ENCODE measurements at places on chromosomes 7 and 10.

DNA sequence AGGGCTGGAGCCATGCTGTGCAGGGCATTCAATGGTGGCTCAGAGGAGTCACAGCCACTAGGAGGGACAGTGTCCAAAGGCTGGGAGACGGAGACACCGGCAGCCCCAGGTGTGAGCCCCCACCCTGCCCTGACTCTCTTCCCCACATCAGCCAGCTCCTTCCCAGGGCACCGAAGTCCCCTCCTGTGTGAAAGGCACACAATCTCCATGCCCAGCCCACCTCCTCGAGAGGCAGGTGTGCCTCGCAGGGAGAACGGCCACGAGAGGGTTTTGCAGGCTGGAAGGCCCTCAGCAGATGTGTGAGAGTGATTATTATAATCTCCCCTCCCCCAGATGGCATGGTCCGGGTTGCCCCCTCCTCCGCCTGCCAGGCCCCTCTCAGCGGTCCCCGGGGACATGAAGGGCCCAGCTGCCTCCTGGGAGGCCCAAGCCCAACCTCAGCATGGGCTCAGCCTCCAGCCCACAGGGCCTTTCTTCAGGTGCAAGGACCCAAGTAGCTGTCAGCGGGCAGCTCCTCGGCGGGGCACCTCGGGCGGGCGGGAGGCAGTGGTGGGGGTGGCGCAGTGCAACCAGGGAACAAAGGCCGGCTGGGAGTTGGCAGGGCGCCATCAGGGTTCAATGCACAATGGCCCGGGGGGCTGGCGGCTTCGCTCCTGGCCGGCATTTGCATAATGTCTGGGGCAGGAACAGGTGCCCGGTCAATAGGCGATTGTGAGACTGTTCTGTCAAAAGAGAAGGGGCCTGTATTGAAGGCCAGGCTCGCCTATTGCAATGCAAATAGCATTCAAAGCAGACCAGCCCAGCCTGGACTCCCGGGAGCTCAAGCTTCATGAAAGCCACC, 155.3 kb upstream of the ZMIZ1 start:
- no peak for DNase-seq

- no peak for DNase-seq
These were observed 213.2 kb downstream of the ZMYND11 start for GRCh38 chr10:348456-348855.

- no peak for DNase-seq
These were observed 76.9 kb downstream of the CYP51A1 start for GRCh38 chr7:92057375-92057774.

GRCh38 chr10:42827201-42827600, 44.6 kb downstream of the BMS1 start:
- DNase-seq: no peak

- DNase-seq: no peak
These were observed 16.2 kb upstream of the TES start for GRCh38 chr7:116194115-116194514.

- DNase-seq: no peak
These were observed 1520.1 kb downstream of the REEP3 start for GRCh38 chr10:65041307-65041706.

GRCh38 chr10:46035923-46036849, 5.8 kb upstream of the NCOA4 start:
- no peak for DNase-seq

GRCh38 chr10:103621783-103622125, 128.2 kb downstream of the NEURL1 start:
- DNase-seq: no peak

DNA sequence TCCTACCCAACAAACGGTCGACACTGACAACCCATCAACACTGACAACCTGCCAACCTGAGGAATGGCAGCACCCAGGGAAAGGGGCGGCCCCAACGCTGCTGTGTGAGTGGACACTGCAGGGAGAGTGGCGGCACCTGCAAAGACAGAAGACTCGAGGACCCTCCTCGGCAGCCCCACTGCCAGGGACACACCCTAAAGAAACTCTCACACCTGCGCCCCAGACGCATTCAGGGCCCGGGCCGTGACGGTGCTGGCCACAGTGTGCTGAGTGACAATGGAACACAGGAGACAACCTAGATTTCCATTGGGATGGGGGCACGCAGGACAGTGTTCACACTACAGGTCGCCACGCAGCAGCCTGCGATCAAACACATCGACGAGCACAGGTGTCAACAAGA, 3.6 kb downstream of the CAMK2B start:
- DNase-seq: no peak

DNA sequence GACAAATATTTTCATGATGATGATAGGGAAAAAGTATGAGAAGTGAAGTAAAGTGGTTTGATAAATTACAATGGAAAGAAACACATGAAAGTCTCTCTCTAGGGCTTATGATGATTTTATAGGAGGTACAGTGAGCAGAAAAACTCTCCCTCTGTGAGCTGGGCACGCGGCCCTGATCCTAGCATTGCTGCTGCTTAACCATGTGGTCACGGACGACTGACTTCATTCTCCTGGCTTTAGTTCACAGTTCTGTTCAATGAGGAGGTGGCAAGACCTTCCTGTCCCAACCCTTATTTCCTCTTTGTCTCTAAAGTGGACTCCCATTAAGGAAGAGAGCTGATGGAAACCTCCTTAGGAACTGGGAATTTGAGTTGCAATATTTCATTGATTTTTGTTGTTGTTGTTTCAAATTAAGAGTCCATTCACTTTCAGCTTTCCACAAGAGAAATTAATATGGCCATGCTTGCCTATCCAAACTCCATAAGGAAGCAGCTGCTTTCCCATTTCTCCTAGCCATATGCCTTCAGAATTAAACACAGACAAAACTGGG, 8.2 kb upstream of the PON3 start:
- no peak for DNase-seq

DNA sequence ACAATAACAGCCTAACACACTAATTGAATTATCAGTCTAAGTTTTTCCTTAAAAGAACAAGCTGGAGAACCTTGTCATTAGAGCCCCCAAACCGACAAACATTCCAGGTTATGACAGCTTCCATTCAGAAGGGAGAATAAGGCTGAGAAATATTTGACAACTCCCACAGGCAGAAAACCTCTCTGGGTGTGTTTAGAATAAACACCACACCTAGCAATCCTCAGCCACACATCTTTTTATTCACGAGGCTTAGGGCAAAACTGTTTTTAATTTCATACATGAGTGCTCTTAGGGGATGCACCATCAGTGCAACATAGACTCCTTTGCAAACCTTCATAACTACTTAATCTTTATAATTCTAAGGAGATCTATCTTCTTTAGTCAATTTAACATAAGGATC, 24.2 kb downstream of the STN1 start:
- no peak for DNase-seq

GRCh38 chr7:135193615-135194081, 17.7 kb downstream of the WDR91 start:
- no peak for DNase-seq

DNA sequence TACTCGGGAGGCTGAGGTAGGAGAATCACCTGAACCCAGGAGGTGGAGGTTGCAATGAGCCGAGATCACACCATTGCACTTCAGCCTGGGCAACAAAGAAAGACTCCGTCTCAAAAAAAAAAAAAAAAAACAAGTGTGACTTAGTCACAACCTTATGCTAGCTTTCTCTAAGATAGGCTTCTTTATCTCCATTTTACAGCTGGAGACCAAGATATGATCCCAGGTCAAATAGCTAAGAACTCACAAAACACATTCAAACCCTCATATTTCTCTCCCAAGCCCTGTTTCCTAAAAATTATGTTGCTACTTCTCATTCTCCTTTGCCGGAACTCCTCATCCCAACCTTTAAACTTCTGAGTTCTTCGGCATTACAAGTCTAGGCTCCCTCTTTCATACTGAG, 13.0 kb upstream of the DHTKD1 start:
- DNase-seq: no peak

DNA sequence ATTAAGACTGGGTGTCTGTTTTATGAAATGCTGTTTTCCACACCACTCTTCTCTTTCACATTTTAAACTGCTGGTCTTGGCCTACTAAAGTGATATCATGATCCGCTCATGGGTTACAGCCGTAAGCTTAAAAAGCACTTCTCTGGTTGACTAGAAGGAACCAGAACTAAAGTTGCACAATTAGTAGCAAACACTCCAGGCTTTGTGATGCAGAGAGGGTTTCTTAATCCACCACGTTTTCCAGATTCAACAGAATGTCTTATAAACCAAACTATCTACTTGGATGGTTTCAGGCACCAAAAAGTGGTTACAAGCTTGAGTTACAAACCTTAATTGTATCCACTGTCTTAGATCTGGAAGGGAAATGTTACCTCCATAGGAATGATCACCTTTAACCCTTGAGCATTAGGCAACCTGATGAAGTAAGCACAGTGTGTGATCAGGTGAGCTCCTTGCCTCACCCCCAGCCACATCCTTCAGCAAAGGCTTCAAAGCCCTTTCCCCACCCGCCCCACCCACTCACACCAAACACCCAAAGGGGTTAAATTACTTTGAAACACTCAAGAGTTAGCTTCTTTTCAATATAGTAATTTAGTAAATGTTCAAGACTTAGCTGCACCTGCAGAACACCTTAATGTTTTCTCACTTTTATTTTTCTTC, 3.5 kb downstream of the ELMO1 start:
- no peak for DNase-seq

- peak; percentile 44 for DNase-seq
These were observed at the start of gene ARHGAP21 for GRCh38 chr10:24723788-24724380. ARHGAP21 (minus strand) TSS chr10:24723887; CDS start chr10:24721899, 1,988 bp downstream.

DNA sequence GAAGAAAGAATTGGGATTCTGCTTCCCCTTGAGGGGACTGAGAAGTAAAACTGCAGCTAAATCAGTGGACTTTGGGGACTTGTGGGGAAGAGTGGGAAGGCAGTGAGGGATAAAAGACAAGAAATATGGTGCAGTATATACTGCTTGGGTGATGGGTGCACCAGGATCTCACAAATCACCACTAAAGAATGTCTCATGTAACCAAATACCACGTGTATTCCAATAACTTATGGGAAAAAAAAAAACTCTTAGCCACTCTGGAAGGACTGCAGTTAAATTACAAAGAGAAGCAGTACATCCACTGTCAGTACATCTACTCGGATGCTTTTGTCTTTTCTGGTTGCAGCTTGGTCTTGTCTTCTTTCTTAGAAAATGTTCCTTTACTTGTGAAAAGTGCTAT, 27.4 kb upstream of the GOT1 start:
- no peak for DNase-seq

GRCh38 chr7:17436126-17436525, 137.7 kb downstream of the AHR start:
- DNase-seq: no peak

- DNase-seq: peak; percentile 37
These were observed 34.9 kb upstream of the STEAP1 start for GRCh38 chr7:90119178-90119971.

DNA sequence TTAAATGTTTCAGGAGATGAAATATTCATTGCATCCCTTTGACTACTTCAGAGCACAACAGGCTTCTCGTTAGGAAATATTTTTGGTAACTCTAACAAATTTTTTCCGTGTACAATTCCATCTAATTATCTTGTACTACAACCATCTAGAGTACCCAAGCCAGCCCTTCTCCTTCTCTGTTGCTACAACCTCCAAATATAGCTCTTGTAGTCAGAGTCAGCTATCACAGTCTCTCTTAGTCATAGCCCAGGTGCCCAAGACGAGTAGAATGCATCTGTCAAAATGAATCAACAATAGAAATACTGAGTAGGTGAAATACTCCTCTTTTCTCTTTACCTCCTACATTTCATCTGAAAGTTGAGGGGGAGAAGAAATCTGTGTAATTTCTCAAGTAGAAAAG, 74.0 kb downstream of the INHBA start:
- DNase-seq: no peak

DNA sequence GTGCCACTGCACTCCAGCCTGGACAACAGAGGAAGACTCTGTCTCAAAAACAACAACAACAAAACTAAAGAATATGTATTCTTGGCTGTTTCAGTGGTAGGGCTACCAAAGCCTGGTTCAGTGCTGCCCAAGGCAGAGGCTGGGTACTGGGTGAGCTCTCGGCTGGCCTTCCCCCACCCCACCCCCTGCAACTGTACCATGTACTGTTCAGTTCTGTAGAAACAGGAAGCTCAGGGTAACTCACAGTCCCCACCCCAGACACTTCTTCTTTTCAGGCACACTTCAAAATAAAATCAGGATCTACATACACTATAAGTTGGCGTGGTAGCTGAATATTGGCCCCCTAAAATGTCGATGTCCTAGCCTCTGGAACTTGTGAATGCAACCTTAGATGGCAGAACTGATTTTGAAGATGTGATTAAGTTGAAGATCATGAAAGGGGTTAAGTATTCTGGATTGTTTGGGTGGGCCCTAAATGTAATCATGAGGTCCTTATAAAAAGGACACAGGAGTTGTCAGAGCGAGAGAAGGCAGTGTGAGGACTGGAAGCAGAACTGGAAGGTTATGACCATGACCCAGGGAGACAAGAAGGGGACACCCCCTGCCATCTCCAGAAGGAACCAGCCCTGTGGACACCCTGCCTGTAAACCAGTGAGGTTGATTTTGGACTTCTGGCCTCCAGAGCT, 31.2 kb downstream of the TBXAS1 start:
- no peak for DNase-seq

GRCh38 chr7:147022056-147022455, 905.5 kb downstream of the CNTNAP2 start:
- no peak for DNase-seq

DNA sequence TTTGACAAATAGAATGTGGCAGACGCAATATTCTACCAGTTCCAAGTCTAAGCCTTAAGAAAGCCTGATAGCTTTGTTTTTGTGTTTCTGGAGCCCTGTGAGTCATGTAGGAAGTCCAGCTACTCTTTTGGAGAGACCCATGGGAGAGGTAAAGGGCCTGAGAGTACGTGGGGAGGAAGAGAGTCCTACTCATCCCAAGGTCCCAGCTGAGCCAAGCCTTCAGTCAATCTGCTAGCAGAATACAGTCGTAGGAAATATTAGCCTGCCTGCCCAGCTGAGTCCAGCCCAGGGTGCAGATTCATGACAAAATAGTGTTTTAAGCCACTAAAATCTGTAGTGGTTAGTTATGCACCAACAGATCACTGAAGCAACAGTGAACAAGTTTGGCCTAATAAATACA, 9.0 kb upstream of the GNA12 start:
- DNase-seq: no peak

Measured in stimulated activated CD4-positive, alpha-beta T cell treated with anti-CD3 and anti-CD28 coated beads, Interleukin-2, amount 100 ng/mL, for 24 hours (primary cell).